ENCODE measurements at places on chromosomes 4 and X. TPM values are rescaled to one million over a fixed set of nuclear protein-coding genes. Genes with fewer than 3 reads are reported as not detected.

The DDX53 gene
- total RNA-seq = not detected

The DCLK2 gene
- 29.2 TPM for total RNA-seq

The CXCL1 gene
- not detected for total RNA-seq

The TASL gene
- not detected for total RNA-seq

The EDNRA gene
- total RNA-seq = 6.9 TPM

The HTN1 gene
- total RNA-seq = not detected

The ETDC gene
- total RNA-seq = not detected

The IL21 gene
- total RNA-seq = not detected

The PDE6B gene
- 4.1 TPM for total RNA-seq

DNA sequence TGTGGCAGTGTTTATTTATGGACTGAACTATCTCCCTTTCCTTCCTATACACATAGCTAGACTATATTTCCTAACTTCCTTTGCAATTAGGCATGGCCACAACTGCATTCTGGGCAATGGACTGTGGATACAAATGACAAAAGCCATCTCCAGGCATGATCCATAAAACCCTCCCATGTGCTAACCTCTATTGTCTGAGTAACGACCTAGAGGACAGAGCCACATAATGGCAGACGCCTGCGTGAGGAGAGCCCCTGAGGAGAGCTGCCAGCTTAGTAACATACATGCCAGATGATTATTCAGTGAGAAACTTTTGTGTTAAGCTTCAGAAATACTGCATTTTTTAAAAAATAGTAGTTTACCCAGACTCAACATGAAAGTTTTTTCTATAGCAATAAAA is 142.9 kb downstream of the ADGRA3 start:
- DNase-seq = no peak
- H3K4me1 ChIP-seq = peaks cover 18% of the 10 kb centered on the region
- no peak overlapping the region for H3K4me3 ChIP-seq
- peaks cover 23% of the 10 kb centered on the region for H3K36me3 ChIP-seq

- H3K36me3 ChIP-seq = peaks cover 6% of the 10 kb centered on the region
- peaks cover 41% of the 10 kb centered on the region for H3K27me3 ChIP-seq
- H3K4me3 ChIP-seq = peak overlapping the region; percentile 74
- peaks cover 25% of the 10 kb centered on the region for H3K4me1 ChIP-seq
- DNase-seq = no peak
These were observed 2.4 kb downstream of the CHST7 start for GRCh38 chrX:46575991-46576392.

DNA sequence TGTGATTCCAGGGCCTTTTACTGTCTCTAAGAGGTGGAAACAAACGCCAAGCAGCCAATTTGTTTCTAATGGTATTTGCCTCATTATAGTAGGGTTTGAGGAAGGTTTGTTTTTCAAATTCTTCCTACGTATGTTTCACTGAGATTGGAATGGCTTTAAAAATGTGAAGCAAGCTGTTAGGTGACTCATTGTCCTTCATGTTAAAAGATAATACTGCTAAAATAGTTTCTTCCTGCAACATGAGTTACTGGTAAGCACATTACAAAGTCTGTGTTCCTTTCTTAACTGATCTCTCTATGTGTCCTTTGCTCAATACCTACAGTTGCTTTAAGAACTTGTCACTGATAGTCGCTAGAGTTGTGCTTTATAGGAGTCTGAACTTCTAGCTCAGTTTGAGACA is 1183.9 kb downstream of the RPA4 start:
- no peak for DNase-seq
- H3K27ac ChIP-seq = no peak overlapping the region
- H3K4me3 ChIP-seq = no peak overlapping the region
- H3K36me3 ChIP-seq = peaks cover 3% of the 10 kb centered on the region

DNA sequence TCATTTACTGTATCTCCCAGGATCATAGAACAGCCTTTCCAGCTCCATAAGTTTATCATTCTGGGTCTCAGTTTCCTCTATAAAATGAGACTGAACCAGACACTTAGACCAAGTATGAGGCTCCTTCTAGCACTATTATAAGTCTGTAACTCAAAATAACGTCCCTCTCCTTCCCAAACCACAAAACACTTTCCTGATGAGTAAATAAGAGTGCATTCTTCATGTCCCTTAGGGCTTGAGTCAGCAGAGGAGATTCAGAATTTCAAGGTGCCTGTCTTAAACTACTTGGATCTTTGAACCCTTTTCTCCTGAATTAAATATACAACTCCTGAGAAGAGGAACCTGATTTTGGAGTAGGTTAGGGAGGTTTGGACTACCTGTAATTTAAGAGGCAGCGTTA is 62.6 kb downstream of the GLRA2 start:
- H3K36me3 ChIP-seq = peaks cover 2% of the 10 kb centered on the region
- no peak overlapping the region for H3K27ac ChIP-seq
- H3K4me3 ChIP-seq = no peak overlapping the region

DNA sequence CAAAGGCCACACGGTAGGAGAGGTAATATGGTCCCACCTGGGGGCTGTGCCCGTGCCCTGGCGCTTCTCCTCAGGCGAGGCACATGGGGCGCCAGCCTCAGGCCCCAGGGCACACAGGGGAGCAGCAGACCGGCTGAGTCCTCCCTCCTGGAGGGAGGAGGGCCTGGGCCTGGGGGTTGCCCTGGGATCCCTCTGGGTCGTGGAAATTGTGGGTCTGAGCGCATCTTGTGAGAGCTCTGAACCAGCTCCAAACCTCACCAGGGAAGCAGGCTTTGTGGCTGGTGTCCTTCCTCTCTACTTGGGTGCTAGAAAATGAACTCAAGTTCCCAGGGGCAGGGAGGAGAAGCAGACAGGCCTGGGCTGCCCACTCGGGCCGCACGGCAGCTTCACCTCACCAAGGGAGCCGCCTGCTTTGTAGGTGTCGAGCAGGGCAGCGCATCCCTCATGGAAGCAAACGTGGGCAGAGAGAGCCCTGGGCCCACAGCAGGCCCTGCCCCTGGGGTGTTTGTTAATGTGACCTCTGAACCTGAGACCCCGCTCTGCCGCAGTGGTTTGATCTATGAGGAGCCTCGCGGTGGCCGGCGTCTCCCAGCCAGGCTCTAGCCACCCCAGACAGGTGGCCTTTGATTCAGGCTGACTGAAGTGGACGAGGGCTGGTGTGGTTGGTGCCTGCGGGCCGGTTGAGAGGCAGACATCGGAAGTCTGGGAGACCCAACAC is 10.8 kb downstream of the HTRA3 start:
- no peak overlapping the region for H3K27ac ChIP-seq
- no peaks in the 10 kb centered on the region for H3K4me1 ChIP-seq
- no peaks in the 10 kb centered on the region for H3K36me3 ChIP-seq
- no peaks in the 10 kb centered on the region for H3K27me3 ChIP-seq

DNA sequence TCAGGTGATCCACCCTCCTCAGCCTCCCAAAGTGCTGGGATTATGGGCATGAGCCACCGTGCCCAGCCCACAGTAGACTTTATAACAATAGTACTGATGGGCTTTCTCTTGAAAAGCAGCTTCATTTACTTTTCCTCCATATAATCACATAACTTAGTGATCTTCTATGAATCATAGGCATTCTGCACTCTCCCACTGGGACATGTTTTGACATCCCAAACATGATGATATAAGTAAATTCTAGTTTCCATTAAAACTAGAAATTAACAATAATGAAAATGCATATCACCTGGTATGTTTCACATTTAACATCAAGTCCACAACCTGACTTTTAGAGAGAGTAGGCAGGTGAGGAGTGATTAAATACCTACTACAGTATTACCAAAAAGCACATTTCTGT is 96.5 kb downstream of the CAMK2D start:
- no peak overlapping the region for H3K4me3 ChIP-seq
- no peak overlapping the region for H3K27ac ChIP-seq
- no peaks in the 10 kb centered on the region for H3K4me1 ChIP-seq
- DNase-seq = no peak

DNA sequence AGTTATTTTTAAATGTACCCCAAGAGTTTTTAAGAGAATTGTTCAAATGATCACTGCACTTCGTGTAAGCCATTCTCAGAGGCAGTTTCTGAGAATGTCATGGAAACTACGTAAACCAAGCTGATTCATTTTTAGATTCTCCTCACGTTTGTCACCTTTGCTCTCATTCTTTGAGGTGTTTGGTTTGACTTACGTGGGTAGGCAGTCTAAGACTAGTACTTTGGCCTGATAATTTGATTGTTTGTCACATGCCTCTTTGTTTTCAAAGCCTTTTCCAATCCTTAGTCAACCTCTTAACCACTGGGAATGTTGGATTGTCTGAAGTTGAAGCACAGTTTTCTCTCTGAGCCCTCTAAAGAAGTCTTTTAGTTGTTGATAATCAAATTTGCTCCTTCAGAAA is 10.5 kb downstream of the SEPTIN11 start:
- H3K36me3 ChIP-seq = peaks cover 21% of the 10 kb centered on the region
- H3K4me3 ChIP-seq = no peak overlapping the region
- DNase-seq = no peak
- peaks cover 52% of the 10 kb centered on the region for H3K4me1 ChIP-seq
- H3K27ac ChIP-seq = no peak overlapping the region

DNA sequence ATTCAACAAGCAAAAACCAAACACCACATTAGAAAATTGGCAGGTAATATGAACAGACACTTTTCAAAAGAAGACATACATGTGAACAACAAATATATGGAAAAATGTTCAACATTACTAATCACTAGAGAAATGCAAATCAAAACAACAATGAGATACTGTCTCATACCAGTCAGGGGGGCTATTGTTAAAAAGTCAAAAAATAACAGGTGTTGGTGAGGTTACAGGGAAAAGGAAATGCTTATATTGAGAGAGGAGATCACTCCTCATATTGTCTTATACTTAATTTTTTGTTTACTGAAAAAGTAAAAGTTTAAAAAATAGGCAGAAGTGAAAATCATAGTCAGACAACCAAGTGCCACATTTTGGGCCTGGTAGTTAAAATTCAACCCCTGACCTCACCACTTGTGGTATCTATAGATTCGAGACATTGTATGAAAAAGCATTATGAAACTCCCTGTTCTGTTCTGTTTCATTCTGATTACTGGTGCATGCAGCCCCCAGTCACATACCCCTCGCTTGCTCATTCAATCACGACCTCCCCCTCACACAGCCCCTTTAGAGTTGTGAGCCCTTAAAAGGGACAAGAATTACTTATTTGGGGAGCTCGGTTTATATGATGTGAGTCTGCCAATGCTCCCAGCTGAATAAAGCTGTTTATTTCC is 153.7 kb upstream of the FGF16 start:
- no peak overlapping the region for H3K4me3 ChIP-seq
- H3K4me1 ChIP-seq = no peaks in the 10 kb centered on the region
- no peaks in the 10 kb centered on the region for H3K36me3 ChIP-seq
- DNase-seq = no peak
- no peaks in the 10 kb centered on the region for H3K27me3 ChIP-seq

GRCh38 chr4:168701061-168701460 is 204.2 kb downstream of the PALLD start:
- H3K4me3 ChIP-seq = no peak overlapping the region
- H3K27me3 ChIP-seq = no peaks in the 10 kb centered on the region
- no peaks in the 10 kb centered on the region for H3K36me3 ChIP-seq
- H3K27ac ChIP-seq = peak overlapping the region; percentile 50
- no peaks in the 10 kb centered on the region for H3K4me1 ChIP-seq

- no peak for DNase-seq
- no peak overlapping the region for H3K27ac ChIP-seq
- H3K4me3 ChIP-seq = no peak overlapping the region
- H3K4me1 ChIP-seq = no peaks in the 10 kb centered on the region
These were observed 52.2 kb upstream of the SOD3 start for GRCh38 chr4:24743206-24743605.

DNA sequence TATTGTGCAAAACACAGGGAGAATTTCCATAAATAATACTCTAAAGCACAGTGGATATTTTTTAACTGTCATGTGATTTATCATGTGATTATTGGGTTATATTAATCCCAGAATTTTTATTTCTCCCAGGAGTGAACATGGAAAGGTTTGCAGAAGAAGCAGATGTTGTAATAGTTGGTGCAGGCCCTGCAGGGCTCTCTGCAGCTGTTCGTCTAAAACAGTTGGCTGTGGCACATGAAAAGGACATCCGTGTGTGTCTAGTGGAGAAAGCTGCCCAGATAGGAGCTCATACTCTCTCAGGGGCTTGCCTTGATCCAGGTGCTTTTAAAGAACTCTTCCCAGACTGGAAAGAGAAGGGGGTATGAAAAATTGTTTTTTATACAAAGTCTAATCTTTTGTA is 10.0 kb downstream of the ETFDH start:
- no peaks in the 10 kb centered on the region for H3K27me3 ChIP-seq
- no peaks in the 10 kb centered on the region for H3K4me1 ChIP-seq
- H3K27ac ChIP-seq = no peak overlapping the region
- no peak for DNase-seq
- peaks cover 8% of the 10 kb centered on the region for H3K36me3 ChIP-seq
- no peak overlapping the region for H3K4me3 ChIP-seq

DNA sequence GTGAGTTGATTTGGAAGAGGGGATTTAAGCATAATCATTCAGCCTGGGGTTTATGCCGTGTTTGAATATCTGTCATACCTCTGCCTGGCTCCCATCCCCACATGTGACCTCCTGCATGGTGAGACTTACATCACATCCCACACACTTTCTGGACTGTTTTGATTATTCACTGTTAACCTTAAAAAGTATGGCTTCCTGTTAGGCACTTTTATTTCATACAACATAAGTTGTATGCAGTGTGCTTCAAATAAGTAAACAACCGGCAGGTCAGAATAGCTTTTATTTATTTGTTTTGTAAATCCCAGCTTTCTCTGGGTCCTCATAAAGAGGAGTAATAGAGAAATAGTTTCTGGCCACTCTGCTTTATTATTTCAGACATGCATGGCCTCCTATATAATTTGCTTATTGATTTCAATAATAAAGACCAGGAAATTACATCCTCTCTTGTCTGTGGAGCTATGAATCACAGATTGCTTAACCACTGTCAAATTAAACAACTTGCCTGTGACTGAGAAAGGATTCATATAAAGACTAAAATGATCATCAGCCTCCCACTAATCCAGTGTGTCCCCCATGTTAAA is 376.8 kb upstream of the ZFP42 start:
- no peak overlapping the region for H3K27ac ChIP-seq
- H3K4me1 ChIP-seq = peaks cover 4% of the 10 kb centered on the region
- DNase-seq = no peak

- peaks cover 26% of the 10 kb centered on the region for H3K4me1 ChIP-seq
- H3K27me3 ChIP-seq = peaks cover 2% of the 10 kb centered on the region
- no peak for DNase-seq
- peak overlapping the region; percentile 8 for H3K27ac ChIP-seq
- peaks cover 2% of the 10 kb centered on the region for H3K36me3 ChIP-seq
- H3K4me3 ChIP-seq = no peak overlapping the region
These were observed 96.4 kb downstream of the GPC3 start for GRCh38 chrX:133888984-133889383.

Measured in neural crest cell (in vitro differentiated cells).